Dorsolateral prefrontal cortex (tissue), 122 donors: ENCODE measurements at places on chromosomes 3 and 15.

GRCh38 chr3:58989955-58990354 lies 59.9 kb downstream of the CFAP20DC start:
- DNase-seq = no peak

GRCh38 chr3:196292286-196292923 lies 4.9 kb upstream of the PCYT1A start:
- no peak for DNase-seq

- no peak for DNase-seq
Measured at GRCh38 chr3:112976953-112977352, 2.0 kb upstream of the CD200R1 start.

- no peak for DNase-seq
Measured at GRCh38 chr3:108387063-108387462, 90.7 kb downstream of the HHLA2 start.
